ENCODE measurements at places on chromosomes 2 and 18.

DNA sequence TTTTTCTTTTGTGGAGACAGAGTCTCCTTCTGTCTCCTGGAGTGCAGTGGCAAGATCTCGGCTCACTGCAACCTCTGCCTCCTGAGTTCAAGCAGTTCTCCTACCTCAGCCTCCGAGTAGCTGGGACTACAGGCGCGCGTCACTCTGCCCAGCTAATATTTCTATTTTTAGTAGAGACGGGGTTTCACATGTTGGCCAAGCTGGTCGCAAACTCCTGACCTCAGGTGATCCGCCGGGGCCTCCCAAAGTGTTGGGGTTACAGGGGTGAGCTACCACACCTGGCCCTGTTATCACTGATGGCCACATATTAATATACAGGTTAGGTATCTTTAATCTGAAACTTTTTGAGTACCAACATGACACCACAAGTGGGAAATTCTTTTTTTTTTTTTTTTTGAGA lies 3.4 kb downstream of the MRPL35 start:
- DNase-seq = no peak

DNA sequence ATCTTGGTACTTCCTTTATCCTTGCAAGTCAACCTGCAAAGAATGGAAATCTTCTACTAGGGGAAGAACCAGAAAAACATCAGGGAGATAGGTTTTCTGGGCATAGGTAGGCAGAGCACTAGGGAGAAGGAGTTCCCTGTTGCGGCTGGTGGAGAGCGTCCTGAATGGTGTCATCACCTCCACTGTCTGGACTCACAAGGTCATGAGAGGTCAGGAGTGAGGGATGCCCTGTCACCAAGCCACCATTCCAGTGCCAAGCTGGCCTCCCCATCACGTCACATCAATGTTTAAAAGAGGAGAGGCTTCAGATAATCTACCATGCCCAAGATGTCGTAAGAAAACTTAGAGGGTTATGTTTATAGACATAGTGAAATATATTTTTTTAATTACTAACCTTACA lies 72.1 kb downstream of the BCL2 start:
- DNase-seq = no peak

DNA sequence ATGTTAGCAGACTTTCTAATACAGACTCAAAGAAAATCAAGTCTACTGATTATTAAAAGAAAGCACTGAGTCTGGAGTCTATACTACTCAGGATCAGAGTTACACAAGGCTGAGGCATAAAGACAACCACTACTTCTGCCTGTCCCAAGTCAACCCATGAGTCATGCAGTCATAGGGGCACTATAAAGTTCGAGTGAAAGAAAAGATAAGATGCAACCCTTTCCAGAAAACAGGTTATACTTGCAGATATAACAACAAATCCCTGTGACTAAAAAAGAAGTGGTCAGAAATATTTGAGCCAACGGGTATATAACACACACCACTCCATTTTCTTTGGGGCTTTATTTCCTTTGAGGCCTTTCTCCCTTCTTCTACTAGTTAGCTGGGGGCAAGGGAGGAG lies 18.6 kb upstream of the SCRN3 start:
- DNase-seq = no peak

DNA sequence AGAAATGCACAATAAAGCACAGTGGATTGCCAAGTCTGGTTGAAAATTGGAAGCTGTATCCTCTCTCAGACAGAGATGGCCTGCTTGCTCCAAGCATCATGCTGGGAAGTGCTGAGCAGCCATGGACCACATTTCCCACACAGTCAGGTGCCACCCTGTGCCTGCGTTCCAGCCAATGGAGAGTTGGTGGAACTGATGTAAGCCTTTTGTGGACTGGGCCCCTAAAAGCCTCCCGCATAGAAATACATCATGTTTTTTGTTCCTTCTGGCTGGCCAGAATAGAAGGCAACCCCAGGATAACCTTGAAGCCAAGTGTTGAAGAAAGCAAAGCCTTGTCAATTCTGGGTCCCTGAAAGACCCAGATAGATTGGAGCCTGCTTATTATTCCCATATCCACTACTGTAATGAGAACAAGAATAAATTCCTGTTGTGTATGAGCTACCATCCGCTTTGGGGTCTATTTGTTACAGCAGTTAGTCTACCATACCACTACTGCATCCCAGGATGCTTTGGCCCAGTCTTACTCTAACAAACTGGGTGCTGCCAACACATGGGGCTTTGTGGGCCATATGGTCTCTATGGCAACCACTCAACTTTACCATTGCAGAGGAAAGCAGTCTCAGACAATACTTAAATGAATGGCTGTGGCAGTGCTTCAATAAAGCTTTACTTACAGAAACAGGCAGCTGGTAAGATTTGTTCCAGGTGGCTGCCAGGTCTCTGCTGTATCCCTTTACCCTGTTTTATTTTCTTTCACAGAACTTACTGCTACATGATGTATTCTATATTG lies 65.4 kb downstream of the POLE4 start:
- no peak for DNase-seq

DNA sequence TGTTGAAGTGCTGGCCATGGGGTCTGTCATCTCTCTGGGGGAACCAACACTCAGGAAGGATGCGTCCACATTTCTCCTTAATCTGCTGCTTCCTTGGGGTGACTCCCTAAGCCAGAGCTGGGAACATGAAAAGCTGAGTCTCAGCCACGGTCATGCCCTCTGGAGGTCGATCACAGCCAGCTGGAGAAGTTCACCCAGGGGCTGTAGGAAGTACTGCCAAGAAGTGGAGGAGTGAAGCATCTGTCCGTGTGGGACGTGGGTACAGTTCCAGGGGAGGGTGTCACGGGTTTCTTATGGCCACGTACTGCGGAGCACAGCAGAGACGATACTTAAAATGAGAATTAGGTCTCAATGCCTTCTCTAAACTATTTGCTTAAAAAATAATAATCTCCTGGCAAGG lies 42.4 kb upstream of the IGFBP2 start:
- DNase-seq = peak; percentile 71

- DNase-seq = no peak
These were observed 339.3 kb downstream of the LRP1B start for GRCh38 chr2:141791521-141791920.

DNA sequence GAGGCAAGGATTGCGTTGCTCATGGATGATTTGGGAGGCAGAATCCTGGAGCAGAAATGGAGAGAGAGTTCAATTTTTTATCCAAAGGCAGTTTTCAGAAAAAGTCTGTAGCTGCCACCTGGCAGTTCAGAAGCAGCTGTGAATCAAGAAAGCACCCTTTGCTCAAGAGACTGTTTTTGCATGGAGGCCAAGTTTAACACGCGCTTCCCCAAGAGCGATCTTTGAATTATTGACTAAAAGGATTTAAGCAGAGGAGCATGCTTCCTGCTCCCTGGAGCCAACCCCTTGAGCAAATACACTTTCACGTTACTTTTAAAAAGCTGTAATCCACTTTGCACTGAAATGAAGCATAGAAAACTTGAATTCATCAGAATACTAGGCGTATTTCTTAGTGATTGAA lies 252.4 kb downstream of the RNF144A start:
- no peak for DNase-seq

- DNase-seq = no peak
These were observed 35.2 kb downstream of the SP140L start for GRCh38 chr2:230362030-230362691.

DNA sequence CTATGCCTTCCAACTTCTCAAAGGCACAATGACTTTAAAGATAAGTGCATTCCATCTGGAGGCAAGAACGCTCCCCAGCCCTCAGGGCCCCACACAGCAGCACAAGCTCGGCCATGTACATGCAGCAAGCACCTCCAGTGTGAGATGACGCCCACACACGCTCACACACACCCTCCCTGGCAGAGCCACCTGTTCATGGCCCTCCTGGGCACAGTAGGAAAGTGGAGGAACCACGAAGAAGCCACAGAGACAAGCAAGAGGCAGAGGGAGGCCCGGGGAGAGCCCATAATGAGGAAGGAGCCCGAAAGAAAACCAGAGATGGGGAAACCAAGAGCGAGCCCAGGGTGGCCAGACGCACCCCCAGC lies 21.7 kb downstream of the BIN1 start:
- no peak for DNase-seq

GRCh38 chr2:158795195-158795924 lies at the start of gene DAPL1:
Gene DAPL1, plus strand, starts transcription at chr2:158795317. Its CDS starts 56 bp downstream, at chr2:158795373.
- DNase-seq = no peak

DNA sequence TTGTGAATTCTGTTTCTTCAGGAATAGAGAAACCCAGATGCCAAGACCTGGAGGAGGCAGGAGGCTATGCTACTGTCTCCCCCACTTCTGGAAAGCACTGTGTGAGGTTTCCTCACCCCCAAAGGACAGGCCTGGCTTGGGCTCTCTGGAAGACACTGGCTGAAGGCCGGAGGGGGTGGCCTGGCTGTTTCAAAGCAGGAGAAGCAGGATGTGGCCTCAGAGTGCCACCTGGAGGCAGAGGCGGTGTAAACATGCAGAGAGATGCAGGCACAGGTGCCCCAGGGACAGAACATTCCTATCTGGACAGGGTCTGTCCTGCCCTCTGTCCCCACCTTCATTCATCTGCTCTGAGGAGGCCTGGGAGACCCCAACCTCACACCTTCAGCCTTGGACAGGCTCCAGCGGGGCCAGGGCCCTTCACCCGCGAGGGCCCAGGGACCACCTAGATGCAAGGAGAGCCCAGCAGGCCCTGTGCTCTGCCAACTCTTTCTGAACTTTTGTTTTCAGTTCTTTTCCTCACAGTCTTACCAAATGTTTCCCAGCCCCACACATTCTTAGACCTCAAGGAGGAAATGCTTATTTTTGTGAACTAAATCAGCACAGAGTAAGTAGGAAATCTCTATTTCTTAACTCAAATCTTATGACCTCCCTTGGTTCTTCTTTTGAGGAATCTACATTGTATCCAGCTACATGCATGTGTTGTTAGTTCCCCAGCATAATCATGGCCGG lies 79.2 kb downstream of the LONRF2 start:
- peak; percentile 52 for DNase-seq

GRCh38 chr2:137952586-137953129 lies 11.6 kb upstream of the HNMT start:
- DNase-seq = peak; percentile 15

- DNase-seq = no peak
These were observed 126.6 kb downstream of the KCNH7 start for GRCh38 chr2:162711832-162712540.

GRCh38 chr2:47091118-47091517 lies 64.0 kb downstream of the STPG4 start:
- DNase-seq = peak; percentile 37

DNA sequence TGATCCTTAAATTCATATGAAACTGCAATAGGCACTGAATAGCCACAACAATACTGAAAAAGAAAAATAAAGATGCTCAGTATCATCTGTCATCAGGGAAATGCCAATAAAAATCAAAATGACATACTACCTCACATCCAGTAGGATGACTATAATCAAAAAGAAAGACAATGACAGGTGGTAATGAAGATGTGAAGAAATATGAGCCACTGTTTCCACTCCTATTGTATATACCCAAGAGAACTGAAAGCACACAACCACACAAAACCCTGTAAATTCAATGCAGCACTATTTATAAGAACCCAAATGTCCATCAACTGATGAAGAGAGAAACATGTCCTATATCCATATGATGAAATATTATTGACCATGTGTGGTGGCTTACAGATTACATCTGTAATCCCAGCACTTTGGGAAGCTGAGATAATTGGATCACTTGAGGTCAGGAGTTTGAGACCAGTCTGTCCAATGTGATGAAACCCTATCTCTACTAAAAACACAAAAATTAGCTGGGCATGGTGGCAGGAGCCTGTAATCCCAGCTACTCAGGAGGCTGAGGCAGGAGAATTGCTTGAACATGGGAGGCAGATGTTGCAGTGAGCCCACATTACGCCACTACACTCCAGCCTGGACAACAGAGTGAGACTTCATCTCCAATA lies 39.9 kb downstream of the MAP3K2 start:
- no peak for DNase-seq

DNA sequence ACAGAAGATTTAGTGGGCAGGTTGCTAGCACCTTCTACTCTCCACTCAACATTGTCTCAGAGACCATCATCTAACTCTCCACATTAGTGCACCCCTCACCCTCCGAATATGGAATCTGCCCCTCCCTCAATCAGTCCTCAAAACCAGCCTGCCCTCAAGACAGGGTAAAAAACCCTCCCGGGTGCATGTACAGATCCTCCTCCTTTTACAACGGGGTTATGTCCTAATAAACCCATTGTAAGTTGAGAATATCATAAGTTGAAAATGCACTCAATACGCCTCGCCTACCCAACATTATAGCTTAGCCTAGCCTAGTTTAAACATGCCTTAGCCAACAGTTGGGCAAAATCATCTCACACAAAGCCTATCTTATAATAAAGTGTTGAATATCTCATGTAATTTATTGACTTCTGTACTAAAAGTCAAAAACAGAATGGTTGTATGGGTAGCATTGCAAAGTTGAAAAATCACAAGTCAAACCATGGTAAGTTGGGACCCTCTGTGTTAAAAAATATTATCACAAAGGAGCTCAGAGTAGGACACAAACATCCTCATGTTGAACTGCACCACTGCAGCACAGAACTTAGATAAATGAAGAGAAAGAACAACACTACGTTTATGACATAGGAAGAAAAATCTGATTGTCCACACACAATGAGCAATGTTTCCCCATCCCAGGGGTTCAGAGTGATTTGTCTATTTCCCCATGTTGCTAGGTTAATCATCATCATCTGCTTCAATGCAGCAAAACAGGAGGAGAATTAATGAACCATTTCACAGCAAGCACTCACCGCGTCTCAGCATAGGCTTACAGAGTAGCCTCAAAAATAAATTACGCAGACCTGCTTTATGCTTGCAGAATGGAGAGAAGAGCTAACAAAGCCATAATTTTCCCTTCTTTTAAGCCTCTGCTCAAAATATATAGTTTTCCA lies 184.1 kb upstream of the ARL4C start:
- DNase-seq = no peak

DNA sequence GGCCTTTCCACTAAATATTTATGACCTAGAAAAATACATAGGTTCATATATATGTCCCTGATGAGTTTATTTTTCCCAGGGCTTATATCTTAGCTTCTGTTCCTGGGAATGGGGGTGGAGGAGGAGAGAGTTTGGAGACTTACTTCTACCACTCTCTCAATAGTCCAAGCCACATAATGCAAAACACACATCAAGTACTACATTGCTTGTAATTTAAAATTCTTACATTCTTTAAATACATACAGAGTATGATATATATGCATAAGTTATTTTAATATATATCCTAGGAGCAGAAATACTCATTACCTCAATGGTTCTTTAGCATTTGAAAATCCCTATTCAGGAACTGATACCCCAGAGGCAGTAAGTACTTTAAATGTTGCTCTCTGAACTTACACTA lies 73.2 kb upstream of the MYL1 start:
- no peak for DNase-seq

DNA sequence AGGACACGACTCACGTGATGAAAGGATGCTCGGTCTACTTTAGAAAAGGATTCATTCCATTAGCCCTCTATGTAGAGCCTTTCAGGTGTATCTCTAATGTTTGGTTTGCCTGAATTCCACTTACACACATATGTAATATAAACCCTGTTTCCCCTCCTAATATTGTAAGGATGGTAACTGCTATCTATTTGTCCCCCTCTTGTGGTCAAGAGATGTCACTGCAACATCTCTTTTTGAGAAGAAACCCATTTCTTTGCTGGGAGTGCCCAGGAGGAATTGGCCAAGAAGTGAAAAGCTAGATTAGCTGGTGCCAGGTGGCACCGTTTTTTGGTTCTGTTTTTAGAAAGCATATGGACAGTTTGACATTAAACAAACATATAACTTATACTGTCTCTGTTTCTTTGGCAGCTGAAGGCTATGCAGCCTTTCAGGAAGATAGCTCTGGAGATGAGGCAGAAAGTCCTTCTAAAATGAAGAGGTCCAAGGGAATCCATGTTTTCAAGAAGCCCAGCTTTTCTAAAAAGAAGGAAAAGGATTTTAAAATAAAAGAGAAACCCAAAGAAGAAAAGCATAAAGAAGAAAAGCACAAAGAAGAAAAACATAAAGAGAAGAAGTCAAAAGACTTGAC lies 41.2 kb downstream of the RALBP1 start:
- no peak for DNase-seq
